ENCODE measurements at places on chromosomes 6 and 20.

GRCh38 chr6:110596354-110596753 is 119.9 kb upstream of the SLC22A16 start:
- no peak for DNase-seq

DNA sequence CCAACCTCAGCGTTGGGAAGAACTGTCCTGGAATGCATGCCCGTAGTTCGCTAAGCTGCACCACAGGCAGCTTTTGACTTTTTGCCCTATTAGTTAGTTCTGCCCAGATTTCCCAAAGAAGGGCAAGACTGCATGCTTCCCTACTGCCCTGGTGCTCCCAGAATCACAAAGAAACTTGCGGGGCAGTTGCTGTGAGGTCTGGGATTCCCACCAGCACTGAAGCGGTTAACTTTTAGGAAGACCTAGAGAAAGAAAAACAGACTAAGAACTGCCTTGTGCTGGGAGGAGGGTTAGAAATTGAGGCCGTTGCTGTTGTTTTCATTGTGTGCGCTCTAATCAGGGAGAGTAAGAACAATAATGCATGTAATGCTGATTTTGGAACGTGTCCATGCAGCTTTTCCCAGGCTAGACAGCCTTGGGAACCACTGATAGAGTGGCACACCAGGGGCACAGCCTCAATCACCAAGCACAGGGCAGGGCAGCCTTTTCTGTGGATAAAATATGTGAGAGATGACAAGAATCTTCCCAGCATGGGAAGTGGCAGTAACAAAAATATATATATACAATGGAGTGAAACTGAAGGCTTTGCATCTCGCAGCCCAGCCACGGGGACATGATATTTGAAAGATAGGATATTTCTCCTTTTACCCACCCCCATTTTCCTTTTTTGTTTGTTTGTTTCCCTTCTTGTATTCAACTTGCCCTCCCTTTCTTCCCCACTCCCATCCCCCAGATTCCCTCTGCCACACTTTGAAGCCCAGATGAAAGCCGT is 137.7 kb upstream of the HEY2 start:
- peak; percentile 47 for DNase-seq

- peak; percentile 46 for DNase-seq
Measured at GRCh38 chr6:83008626-83009025, 57.0 kb downstream of the UBE3D start.

- DNase-seq, result no peak
Measured at GRCh38 chr6:147648916-147649315, 140.4 kb downstream of the SAMD5 start.
